ENCODE measurements at places on chromosomes 3 and 15.

GRCh38 chr3:156207802-156208685 lies 87.7 kb downstream of the KCNAB1 start:
- DNase-seq, result no peak

DNA sequence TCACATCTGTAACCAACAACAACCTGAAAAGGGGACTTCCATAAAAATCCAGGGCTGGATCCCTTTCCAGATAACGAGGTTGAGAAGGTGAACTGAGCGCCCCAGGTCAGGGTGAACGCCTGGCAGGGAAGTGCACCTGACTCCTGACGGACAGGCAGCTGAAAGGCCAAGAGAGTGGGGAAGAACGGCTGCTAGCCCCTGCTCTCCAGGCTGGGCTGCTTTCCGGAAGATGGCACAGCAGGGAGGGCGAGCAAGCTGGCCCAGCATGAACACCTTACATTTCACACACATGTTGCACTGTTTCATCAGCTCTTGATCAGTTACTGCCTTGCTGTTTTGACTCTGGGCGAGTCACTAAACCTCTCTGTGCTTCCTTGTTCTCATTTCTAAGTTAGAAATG lies 127.2 kb upstream of the IQSEC1 start:
- DNase-seq, result no peak

GRCh38 chr3:30297112-30297511 lies 309.3 kb upstream of the TGFBR2 start:
- no peak for DNase-seq

DNA sequence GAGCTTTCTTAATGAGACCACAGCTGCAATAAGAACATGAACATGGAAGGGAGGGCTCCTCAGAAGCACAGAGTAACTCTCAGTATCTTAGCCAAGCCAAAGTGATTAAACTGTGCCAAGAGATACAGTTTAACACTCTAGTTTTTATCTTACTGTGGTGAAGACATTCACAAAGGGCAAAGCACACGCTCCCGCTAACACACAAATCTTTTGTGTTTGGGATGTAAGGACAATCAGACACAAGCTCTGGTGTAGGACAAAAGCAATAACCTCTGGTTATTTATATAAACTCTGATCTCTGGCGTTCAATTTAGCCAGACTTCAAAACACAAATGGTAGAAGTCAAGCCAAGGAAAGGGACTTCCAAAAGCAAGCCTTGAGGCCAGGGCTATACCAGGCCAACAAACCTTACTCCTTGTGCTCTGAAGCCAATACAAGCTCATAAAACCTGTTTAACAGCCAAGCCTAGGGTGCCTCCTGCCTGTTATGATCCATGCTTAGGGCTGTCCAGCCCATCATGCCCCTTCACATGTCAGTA lies 27.8 kb downstream of the DPH3 start:
- no peak for DNase-seq

DNA sequence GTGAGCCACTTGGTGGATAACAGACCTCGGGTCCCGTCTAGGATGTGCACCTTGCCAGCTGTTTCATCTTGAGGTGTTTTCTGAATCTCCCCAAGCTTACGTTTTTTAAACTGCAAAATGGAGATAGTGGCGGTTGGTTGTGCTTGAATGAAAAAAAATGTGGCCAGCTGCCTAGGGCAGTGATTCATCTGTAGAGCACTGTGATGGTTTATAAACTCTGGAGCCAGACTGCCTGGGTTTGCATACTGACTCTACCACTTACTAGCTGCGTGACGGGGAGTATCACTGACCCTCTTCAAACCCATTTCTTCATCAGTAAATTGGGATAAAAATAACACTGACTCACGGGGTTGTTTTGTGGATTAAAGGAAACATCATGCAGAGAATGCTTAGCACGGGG lies 159.1 kb downstream of the CHL1 start:
- DNase-seq, result no peak

- DNase-seq, result no peak
Measured at GRCh38 chr3:63473641-63474166, 178.8 kb upstream of the SNTN start.

- DNase-seq, result no peak
Measured at GRCh38 chr3:158097593-158098308, 8.5 kb downstream of the SHOX2 start.

- no peak for DNase-seq
Measured at GRCh38 chr15:46751303-46751702, 966.0 kb upstream of the SEMA6D start.

All from stimulated activated CD8-positive, alpha-beta memory T cell treated with anti-CD3 and anti-CD28 coated beads, Interleukin-4, amount 100 ng/mL, for 1 hour (primary cell).